CD4-positive, alpha-beta T cell (primary cell): ENCODE measurements at places on chromosomes 16 and 17. TPM values are rescaled to one million over a fixed set of nuclear protein-coding genes. Genes with fewer than 3 reads are reported as not detected.
A peak's percentile ranks its signal among the peaks of the same experiment; 100 is the strongest.

Gene CLEC19A
- total RNA-seq = not detected

DNA sequence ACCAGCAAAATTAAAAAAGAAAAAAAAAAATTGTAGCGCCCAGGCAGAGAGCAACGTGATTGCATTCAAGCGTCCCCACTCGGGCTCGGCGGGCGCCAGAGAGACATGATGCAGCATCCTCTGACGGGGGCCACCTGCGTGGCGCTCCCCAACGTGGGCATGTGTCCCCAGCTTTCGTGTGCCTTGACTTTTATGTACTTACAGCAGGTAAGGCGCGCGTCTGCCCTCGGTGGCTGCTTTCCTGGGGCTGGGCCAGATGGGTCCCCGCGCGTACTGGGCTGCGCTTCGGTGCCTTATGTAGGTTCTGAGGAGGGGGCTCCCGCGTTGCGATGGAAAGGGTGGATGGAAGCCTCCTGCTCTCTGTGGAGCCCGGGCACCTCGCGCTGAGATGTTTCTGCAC, 28.4 kb upstream of the RBFOX1 start:
- H3K4me1 ChIP-seq = no peaks in the 10 kb centered on the region
- no peaks in the 10 kb centered on the region for H3K36me3 ChIP-seq
- no peak overlapping the region for H3K4me3 ChIP-seq
- H3K27ac ChIP-seq = no peak overlapping the region
- H3K27me3 ChIP-seq = no peaks in the 10 kb centered on the region

- peaks cover 24% of the 10 kb centered on the region for H3K36me3 ChIP-seq
- DNase-seq = peak; percentile 91
- H3K27ac ChIP-seq = peak within 1 kb of the TSS; percentile 85
- peak within 1 kb of the TSS; percentile 99 for H3K4me3 ChIP-seq
- peaks cover 31% of the 10 kb centered on the region for H3K4me1 ChIP-seq
Measured at GRCh38 chr17:48944515-48945260, at the start of gene SNF8. Gene SNF8, minus strand, starts transcription at chr17:48944842. Its CDS starts 108 bp downstream, at chr17:48944734.

- no peaks in the 10 kb centered on the region for H3K27me3 ChIP-seq
- no peaks in the 10 kb centered on the region for H3K36me3 ChIP-seq
- no peak overlapping the region for H3K27ac ChIP-seq
- no peak for DNase-seq
- H3K4me3 ChIP-seq = no peak overlapping the region
- peaks cover 3% of the 10 kb centered on the region for H3K4me1 ChIP-seq
Measured at GRCh38 chr16:68496689-68497088, 42.4 kb upstream of the ZFP90 start.

DNA sequence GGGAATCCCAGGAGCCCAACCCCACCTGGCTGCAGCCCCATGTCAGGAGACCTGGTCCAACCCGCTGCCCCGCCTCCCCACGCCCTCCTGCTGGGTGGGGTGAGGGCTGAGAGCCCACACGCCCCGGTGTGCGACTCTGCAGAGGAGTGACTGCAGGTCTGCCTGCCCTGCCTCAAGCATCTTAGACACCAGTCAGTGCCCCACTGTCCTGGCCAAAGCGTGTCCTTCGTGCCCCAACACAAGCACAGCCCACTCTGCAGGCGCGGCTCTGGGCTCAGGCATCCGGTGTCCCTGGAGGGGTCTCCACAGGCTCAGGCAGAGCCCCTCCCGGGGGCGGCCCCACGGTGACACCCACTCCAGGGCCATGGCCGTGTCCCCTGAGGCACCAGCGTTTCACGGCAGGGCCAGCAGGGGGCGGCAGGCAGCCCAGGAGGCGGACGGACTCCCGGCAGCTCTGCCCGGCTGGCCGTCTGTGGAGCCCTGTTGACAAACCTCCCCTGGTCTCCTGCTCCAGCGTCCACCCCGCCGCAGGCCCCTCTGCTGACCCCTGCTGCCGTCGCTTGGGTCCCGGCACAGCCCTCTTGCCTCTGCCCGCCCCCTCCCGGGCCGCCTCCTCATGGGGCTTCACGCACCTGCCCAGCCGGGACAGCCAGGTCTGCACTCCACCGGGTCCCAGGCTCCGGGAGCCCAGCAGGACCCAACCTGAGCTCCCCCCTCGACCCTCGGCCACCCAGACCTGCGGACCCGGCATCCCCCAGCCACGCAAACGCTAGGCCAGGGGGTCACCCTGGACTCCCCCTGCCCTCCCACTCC, 8.6 kb upstream of the UBE2I start:
- H3K36me3 ChIP-seq = no peaks in the 10 kb centered on the region
- H3K4me1 ChIP-seq = peaks cover 45% of the 10 kb centered on the region
- no peak overlapping the region for H3K4me3 ChIP-seq
- peak; percentile 66 for DNase-seq
- no peak overlapping the region for H3K27ac ChIP-seq

DNA sequence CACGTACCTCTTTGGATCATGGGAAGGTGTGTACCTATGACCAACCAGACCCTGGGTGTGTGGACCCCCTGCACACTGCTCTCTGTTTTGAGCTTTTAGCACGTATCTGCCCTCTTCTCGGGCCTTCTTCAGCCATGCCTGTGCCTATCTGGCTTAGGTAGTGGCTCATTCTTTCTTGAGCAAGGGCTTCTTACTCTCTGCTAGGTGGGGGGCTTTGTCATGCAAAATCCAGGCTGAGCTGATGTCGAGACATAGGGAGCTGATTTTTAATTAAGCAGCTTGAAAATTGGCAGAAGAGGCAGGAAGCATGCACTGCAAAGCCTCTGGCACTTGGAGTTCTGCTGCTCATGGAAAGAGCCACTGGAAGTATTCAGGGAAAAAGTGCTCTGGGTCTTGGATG, 181.6 kb upstream of the IRX6 start:
- H3K4me3 ChIP-seq = no peak overlapping the region
- H3K27ac ChIP-seq = no peak overlapping the region
- no peaks in the 10 kb centered on the region for H3K4me1 ChIP-seq

- no peak within 1 kb of the TSS for H3K27ac ChIP-seq
- peaks cover 52% of the 10 kb centered on the region for H3K4me1 ChIP-seq
- peaks cover 21% of the 10 kb centered on the region for H3K36me3 ChIP-seq
Measured at GRCh38 chr17:4899341-4900230, at the start of gene C17orf107. Gene C17orf107, plus strand, starts transcription at chr17:4899536. Its CDS starts 227 bp downstream, at chr17:4899763.
